ENCODE measurements at places on chromosomes 2 and 18.

DNA sequence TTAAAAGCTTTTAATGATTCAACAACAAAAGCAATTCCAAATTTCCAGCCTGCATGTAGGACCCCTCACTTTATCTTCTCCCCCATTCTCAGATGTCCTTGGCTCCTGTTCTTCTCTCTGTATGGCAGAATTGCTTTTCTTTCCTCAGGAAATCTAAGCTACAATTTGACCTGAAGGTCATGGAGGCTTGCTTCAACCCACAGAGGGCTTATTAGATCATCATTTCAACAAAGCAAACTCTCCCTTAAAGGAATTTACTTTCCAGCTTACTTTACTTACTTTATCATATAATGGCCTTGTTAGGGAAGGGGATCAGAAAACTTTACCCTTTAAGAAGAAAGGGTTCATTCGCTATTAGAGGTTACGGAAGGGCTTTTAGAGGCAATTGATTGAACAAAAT lies 211.5 kb downstream of the RAD51AP2 start:
- DNase-seq: no peak

GRCh38 chr18:28086670-28087552 lies 90.0 kb downstream of the CDH2 start:
- DNase-seq: peak; percentile 65

- no peak for DNase-seq
Observed at GRCh38 chr18:71808616-71809015, 735.5 kb downstream of the CBLN2 start.

GRCh38 chr18:45363196-45363595 lies 252.1 kb upstream of the SLC14A2 start:
- DNase-seq: no peak

DNA sequence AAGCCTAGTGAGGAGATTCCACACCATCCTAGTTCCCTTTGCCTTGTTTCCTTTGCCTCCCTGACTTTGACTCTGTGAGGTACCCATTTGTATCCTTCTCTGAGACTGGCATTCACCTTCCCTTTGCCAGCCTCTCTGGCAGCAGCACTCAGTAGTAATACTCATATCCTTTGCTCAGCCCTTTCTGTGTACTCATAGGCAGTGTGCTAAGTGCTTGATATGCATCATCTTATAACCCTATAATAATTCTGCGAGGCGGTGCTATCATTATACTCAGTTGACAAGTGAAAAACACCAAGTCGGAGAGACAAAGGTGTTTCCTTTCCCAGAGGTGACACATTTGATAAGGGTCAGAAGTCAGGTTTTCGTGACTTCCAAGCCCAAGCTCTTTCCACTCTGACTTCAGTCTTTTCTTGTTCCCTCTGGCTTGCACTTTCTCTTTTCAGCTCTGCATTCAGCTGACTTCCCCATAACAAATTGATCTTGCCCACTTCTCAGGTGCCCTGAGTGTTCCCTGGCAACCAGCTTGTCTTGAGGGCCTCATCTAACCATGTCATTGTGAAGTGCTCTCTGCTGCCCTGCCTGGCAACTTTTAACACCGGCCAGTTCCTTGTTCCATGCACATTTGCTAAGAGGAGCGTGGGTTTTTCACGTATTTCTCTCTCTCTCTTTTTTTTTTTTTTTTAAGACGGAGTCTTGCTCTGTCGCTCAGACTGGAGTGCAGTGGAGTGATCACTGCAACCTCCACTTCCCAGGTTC lies 94.5 kb upstream of the UPP2 start:
- DNase-seq: no peak

DNA sequence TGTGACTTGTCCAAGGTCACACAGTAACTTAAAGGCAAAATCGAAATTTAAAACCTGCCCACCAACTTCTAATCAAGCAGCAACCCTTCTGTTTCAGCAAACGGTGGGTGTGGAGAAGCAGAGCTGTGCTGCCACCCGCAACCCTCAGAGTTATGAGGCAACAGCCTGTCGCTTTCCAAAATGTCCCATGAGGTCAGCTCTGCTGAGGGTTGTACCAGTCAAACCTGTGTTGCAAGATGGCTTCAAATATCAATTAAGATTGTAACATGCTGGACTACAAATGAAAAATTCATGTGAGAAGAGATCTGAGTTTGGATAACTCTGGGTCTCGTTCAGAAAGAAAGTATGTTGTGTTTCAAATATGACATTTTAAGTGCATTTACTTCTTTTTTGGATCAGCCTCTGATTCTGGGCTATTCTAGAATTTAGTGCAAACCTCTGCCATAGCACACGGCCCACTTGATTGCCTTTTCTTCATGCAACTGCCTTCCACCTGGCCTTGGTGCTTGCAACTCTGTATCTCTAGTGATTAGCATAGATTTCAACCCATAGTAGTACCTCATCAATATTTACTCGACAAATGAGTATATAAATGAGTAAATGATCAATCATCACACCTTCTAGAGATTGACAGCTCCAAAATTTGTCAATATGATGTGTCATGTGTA lies 69.3 kb downstream of the TIMM21 start:
- no peak for DNase-seq

GRCh38 chr2:215374002-215374401 lies 61.9 kb downstream of the FN1 start:
- no peak for DNase-seq

DNA sequence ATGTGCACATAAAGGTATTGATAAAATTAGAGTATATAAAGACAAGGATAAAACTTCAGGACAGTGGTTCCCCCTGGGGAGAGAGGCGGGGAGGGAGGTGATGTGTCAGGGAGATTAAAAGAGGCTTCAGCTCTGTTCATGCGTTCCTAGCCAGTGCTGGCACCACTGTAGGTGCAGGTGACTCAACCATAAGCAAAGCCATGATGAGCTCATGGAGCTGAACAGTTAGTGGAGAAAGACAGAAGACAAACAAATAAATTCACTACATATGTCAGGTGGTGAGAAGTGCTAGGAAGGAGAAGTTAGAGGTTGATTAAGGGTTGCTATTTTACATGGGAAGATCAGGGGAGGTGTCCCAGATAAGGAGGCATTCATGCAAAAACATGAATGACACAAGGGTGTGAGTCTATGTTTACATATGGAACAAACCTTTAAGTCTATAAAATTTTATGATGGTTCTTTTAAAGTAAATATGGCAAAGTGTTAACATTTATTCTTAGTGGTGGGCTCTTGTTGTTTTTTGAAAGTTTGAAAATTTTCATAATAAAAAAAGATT lies 136.0 kb downstream of the ANKRD44 start:
- DNase-seq: peak; percentile 35

GRCh38 chr2:226915846-226916360 lies 80.0 kb downstream of the RHBDD1 start:
- no peak for DNase-seq

- no peak for DNase-seq
Observed at GRCh38 chr2:210496512-210496911, 20.0 kb upstream of the LANCL1 start.

- no peak for DNase-seq
Observed at GRCh38 chr18:22469926-22470247, 52.2 kb upstream of the CTAGE1 start.

- DNase-seq: no peak
Observed at GRCh38 chr2:11923935-11924334, 177.5 kb downstream of the LPIN1 start.

GRCh38 chr2:100110614-100111000 lies 31.8 kb downstream of the AFF3 start:
- DNase-seq: no peak

GRCh38 chr2:105570757-105571156 lies 171.9 kb upstream of the FHL2 start:
- no peak for DNase-seq

GRCh38 chr2:159265171-159265576 lies 21.3 kb downstream of the WDSUB1 start:
- DNase-seq: no peak
